Endothelial cell (in vitro differentiated cells): ENCODE measurements at places on chromosomes 7 and 10. TPM values are rescaled to one million over a fixed set of nuclear protein-coding genes. Genes with fewer than 3 reads are reported as not detected.
A peak's percentile ranks its signal among the peaks of the same experiment; 100 is the strongest.

BAIAP2L1 gene
- total RNA-seq, result 20.6 TPM

DNA sequence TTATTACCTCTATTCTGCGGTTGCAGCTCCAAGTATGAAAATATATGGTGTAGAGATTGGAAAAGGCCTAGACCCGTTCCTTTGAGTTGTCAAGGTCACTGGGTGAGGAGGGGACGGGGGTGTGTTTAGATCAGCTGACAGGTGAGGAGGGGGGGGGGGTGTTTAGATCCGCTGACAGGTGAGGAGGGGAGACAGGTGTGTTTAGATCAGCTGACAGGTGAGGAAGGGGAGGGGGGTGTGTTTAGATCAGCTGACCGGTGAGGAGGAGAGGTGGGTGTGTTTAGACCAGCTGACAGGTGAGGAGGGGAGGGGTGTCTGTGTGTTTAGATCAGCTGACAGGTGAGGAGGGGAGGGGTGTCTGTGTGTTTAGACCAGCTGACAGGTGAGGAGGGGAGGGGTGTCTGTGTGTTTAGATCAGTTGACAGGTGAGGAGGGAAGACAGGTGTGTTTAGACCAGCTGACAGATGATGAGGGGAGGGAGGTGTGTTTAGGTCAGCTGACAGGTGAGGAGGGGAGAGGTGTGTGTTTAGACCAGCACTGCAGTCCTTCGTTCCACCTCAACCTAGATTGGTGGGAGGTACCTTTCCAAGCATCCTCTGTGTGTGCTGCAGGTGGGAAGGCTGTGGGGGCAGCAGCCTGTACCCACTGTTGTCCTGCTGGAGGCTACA lies 655.0 kb upstream of the ADARB2 start:
- no peak for DNase-seq
- H3K4me3 ChIP-seq, result no peak overlapping the region
- no peaks in the 10 kb centered on the region for H3K36me3 ChIP-seq
- H3K27me3 ChIP-seq, result peaks cover 3% of the 10 kb centered on the region
- no peaks in the 10 kb centered on the region for H3K4me1 ChIP-seq

- H3K36me3 ChIP-seq, result no peaks in the 10 kb centered on the region
- H3K4me3 ChIP-seq, result no peak overlapping the region
- H3K4me1 ChIP-seq, result no peaks in the 10 kb centered on the region
- no peak for DNase-seq
- H3K27me3 ChIP-seq, result peaks cover 2% of the 10 kb centered on the region
These were observed 285.4 kb downstream of the HDAC9 start for GRCh38 chr7:18780938-18781337.

DNA sequence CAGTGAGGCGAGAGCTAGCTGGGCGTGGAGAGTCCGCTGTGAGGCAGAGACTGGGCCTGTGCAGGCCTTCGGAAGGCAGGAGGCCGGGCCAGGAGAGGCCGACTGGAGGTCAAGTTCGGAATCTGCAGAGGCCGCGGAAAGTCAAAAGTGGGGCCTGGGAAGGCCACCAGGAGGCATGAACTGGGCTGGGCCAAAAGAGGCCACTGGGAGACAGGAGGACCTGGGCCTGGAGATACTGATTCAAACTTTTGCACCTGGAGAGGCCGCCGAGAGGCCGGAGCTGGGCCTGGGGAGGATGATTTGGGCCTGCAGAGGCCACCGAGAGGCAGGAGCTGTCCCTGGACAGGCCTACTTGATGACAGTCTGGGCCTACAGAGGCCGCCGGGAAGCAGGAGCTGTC lies 321.8 kb downstream of the ZNF479 start:
- no peaks in the 10 kb centered on the region for H3K4me1 ChIP-seq
- H3K4me3 ChIP-seq, result no peak overlapping the region
- no peak overlapping the region for H3K27ac ChIP-seq
- no peaks in the 10 kb centered on the region for H3K36me3 ChIP-seq

- no peak for DNase-seq
- peaks cover 3% of the 10 kb centered on the region for H3K27me3 ChIP-seq
- H3K4me1 ChIP-seq, result peaks cover 2% of the 10 kb centered on the region
- no peak overlapping the region for H3K4me3 ChIP-seq
- no peaks in the 10 kb centered on the region for H3K36me3 ChIP-seq
These were observed 153.6 kb downstream of the IMMP2L start for GRCh38 chr7:111408724-111409123.

GPC2 gene
- total RNA-seq, result 27.2 TPM

- no peaks in the 10 kb centered on the region for H3K36me3 ChIP-seq
- no peaks in the 10 kb centered on the region for H3K27me3 ChIP-seq
- H3K27ac ChIP-seq, result no peak overlapping the region
- peaks cover 6% of the 10 kb centered on the region for H3K4me1 ChIP-seq
These were observed 142.1 kb upstream of the WNT16 start for GRCh38 chr7:121186746-121187145.

- H3K4me1 ChIP-seq, result peaks cover 2% of the 10 kb centered on the region
- H3K27ac ChIP-seq, result no peak overlapping the region
- no peak for DNase-seq
- peaks cover 7% of the 10 kb centered on the region for H3K36me3 ChIP-seq
- no peak overlapping the region for H3K4me3 ChIP-seq
These were observed 78.6 kb downstream of the NRF1 start for GRCh38 chr7:129689995-129690581.

PRKG1 gene
- total RNA-seq, result 10.7 TPM

DNA sequence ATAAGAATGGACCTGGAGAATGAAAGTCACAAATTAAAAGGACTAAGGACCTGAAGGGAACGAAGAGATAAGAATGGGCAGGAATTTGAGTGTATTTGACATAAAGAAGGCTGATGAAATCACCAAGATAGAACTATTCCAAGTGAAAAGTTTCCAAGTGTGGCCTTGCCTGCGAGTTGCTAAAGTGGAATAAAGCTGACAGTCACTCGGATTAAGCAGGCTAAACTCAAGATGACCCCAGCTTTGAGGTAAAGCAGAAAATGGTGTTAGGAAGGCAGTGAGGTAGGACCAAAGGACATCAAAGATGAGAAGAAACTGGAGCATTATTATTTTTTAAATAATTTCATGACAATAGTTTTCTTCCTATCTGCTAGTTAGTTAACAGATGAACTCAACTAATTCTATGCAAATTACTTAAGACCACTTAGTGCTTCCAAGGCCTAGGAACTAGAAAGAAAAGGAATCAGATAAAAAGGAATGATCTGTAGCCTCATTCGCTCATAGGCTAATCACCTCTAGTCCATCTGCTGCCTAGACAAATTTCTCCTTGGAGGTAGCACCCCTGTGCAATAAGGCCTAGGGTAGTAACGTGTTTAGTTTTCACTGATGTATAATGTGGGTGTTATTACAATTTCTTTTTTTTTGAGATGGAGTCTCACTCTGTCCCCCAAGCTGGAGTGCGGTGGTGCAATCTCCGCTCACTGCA lies 34.5 kb downstream of the EZH2 start:
- no peak overlapping the region for H3K4me3 ChIP-seq
- DNase-seq, result no peak
- H3K36me3 ChIP-seq, result no peaks in the 10 kb centered on the region
- H3K4me1 ChIP-seq, result peaks cover 61% of the 10 kb centered on the region
- peak overlapping the region; percentile 95 for H3K27ac ChIP-seq
- no peaks in the 10 kb centered on the region for H3K27me3 ChIP-seq

DNA sequence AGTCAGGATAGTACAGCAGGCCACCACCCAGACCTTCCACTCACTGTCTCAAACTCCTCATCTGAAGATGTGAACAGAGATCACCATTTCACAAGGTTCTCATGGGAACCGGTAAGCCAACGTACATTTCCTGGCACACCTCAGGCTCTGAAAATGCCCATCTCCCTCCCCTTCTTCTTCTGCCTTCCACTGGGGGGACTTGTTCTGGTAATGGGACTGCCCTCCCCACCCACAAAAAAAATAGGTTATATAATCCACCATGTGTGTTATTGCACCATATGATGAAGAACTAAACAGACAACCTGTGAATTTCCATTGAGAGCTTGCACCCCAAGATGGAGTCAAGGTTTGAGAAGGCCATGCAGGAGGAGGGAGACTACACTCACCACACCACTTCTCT lies 42.1 kb upstream of the IKZF1 start:
- no peak overlapping the region for H3K27ac ChIP-seq
- no peaks in the 10 kb centered on the region for H3K36me3 ChIP-seq
- no peak for DNase-seq
- H3K4me3 ChIP-seq, result no peak overlapping the region
- H3K27me3 ChIP-seq, result no peaks in the 10 kb centered on the region

GRCh38 chr7:92586403-92586802 lies 3.8 kb downstream of the FAM133B start:
- no peak overlapping the region for H3K27ac ChIP-seq
- H3K27me3 ChIP-seq, result peaks cover 4% of the 10 kb centered on the region
- peaks cover 13% of the 10 kb centered on the region for H3K4me1 ChIP-seq
- DNase-seq, result no peak
- no peak overlapping the region for H3K4me3 ChIP-seq

GRCh38 chr7:54541669-54542625 lies at the start of gene VSTM2A:
Gene VSTM2A, plus strand, starts transcription at chr7:54542375. Its CDS starts 356 bp downstream, at chr7:54542731.
- H3K4me3 ChIP-seq, result peak within 1 kb of the TSS; percentile 80
- H3K27ac ChIP-seq, result no peak within 1 kb of the TSS
- peak; percentile 77 for DNase-seq
- H3K27me3 ChIP-seq, result no peaks in the 10 kb centered on the region
- H3K4me1 ChIP-seq, result peaks cover 16% of the 10 kb centered on the region

DNA sequence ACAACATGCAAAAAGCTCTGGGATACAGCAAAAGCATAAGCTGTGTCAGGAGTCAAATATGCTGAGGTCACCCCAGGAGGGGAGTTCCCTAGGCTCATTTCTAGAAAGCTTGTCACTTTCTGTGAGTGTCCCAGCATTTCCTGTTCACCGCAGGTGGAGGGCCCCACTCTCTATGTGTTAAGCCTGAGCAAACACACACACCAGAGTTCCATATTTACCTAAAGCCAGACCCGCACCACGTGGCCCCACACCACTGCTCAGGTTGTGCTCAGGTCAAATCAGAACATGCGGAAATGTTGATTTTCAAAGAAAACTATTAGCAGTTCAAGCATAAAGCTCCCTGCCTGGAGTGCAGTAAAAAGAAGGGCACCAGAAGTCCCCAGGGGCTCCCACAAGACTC lies 259.6 kb upstream of the PPP2R2D start:
- no peak for DNase-seq
- peaks cover 5% of the 10 kb centered on the region for H3K4me1 ChIP-seq
- peaks cover 4% of the 10 kb centered on the region for H3K27me3 ChIP-seq
- H3K4me3 ChIP-seq, result no peak overlapping the region
- no peak overlapping the region for H3K27ac ChIP-seq

TEX47 gene
- not detected for total RNA-seq

DNA sequence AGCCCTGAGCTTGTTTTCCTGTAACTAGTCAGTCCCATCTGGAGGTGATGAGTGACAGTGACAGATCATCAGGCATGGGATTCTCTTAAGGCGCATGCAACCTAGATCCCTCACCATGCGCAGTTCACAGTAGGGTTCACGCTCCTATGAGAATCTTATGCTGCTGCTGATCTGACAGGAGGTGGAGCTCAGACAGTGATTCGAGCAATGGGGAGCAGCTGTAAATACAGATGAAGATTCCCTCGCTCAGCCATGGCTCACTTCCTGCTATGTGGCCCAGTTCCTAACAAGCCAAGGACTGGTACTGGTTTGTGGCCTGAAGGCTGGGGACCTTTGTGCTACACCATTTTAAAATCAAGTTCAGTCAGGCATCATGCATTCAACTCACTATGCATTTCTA lies 221.7 kb downstream of the KIAA1217 start:
- no peak overlapping the region for H3K4me3 ChIP-seq
- no peak for DNase-seq
- peaks cover 27% of the 10 kb centered on the region for H3K36me3 ChIP-seq
- peaks cover 6% of the 10 kb centered on the region for H3K4me1 ChIP-seq
- no peaks in the 10 kb centered on the region for H3K27me3 ChIP-seq
- H3K27ac ChIP-seq, result no peak overlapping the region
